Activated CD4-positive, CD25-positive, alpha-beta regulatory T cell treated with anti-CD3 and anti-CD28 coated beads, Interleukin-2, amount 50 U/mL, for 72 hours (primary cell): ENCODE measurements at places on chromosomes 4 and X.
A peak's percentile ranks its signal among the peaks of the same experiment; 100 is the strongest.

DNA sequence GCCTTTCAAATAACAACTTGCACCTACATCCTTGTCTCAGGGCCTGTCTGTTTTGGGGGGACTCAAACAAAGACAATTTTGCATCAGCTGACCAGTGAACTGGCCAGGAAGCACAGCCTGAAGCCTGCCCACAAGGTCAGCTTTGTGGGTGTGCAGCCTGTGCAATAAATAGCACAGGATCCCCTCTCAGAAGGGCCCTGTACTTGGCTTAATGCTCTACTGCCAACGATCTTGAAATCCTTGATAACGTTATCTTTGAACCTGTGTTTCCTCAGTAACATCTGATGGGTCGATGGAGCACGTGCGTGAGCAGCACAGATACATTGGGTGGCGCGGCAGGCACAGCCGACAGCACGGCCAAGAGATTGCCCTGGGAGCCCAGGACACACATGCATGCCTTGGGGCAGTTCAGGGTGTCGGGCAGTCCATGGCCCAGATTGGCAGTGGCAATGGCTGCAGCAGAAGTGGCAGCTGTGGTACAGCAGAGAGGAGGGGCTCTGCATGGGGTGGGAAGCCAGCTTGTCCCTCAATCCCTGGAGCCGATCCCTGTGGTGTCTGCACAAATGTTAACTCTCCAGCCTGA lies 58.8 kb upstream of the ATP6AP2 start:
- no peak for DNase-seq

DNA sequence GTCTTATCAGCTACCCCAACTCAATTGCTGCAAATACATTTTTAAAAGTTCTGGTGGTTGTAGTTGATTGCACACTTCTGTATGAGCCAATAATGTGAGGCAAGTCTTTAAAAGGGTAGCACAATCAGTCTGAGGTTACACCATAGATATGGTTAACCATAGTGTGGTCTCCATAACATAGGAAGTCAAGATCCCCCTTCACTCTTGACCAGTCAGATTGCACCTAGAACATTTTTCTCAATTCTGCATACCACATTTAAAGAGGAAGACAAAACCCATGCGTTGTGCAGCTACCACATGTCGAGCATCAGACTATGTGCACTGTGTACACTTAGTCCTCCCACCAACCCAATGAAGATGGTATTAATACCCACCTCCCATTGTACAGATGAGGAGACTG lies 26.5 kb upstream of the CYBB start:
- no peak for DNase-seq

DNA sequence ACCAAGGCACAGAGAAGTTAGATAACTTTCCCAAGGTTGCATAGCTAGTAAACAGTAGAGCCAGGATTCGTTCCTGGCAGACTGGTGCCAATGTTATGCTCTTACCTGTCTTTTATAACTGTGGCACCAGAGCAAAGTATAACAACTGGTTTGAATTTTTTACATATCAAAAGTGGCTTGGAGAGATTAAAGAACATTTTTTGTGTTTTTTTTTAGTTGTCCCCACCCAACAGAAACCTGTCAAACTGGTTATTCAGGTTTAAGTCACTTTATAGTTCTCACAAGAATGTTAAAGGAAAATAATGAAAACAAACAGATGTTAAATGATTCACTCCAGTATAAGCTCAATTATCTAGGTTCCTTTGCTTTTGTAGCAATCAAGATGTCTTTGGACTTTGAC lies 15.6 kb upstream of the FAM47E start:
- DNase-seq: no peak

- no peak for DNase-seq
Measured at GRCh38 chrX:147749308-147749707, 162.4 kb upstream of the FMR1 start.

DNA sequence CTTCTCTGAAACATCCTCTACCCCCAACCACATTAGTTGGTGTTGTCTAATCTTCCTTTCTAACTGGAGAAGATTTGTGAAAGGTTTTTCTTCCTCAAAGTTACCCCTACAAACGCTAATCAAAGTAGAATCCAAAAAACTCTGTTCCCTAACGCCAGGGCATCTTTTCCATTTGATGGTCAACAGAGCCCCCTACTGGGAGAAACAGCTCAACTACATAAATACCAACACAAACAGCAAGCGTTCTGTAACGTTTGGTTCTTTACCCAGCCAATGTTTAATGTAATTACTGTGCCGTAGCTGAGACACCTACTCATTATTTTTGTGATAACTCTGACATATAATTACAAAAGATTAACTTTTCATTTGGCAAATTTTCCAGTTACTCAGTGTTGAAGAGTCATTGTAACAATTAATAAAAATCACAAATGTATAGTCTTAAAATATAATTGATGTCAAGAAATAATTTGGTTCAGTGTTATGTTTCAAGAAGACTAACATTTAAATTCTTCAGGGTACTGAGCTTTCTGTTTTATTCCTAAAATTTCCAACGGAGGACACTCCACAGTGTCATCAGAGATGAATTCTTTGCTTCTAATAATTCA lies 94.9 kb upstream of the TBC1D9 start:
- no peak for DNase-seq

DNA sequence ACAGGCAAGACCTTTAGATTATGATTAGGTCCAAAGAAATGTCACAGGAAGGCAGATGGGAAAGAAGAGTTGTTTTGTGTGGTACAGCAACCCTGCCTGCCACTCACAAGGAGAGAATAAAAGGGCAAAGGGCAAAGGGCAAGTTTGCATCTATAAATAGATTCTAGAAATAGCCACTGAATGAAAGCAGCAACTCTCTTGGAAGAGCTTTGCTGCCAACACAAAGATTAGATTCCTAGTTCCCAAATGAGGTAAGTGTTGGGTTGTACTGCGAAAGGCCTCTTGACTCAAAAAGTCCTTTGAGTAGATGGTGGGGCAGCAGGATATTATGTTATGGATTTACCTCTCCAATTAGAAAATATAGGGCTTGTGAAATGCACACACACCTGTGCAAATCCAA lies 61.2 kb downstream of the MOSPD2 start:
- no peak for DNase-seq

DNA sequence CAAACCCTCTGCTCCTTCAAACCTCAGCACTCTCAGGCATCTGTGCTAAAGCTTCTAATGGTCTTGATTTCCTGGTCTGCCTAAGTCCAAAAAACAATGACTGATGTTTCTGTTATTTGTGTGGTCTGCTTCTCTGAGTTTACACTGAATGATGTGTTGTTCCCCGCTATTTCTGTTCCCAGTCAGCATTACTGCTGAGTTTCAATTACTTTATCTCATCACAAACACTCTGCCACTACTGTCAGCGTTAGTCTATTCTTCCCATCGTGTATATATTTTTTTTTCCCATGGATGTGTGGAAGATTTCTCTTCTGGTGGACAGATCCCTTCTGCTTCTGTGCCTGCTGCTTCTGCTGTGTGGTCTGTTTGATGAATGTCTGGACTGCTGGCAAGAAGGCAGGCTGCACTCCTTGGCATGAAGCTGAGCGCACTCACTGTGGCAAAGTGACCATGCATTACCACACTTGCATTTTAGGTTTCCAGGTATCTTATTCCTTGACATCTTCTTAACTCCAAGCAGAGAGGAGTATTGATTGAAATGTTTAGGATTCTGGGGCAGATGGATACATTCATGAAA lies 106.9 kb upstream of the PAQR3 start:
- DNase-seq: no peak

GRCh38 chr4:177155454-177155853 lies 154.2 kb upstream of the NEIL3 start:
- no peak for DNase-seq

GRCh38 chrX:131279617-131280016 lies 9.5 kb downstream of the IGSF1 start:
- DNase-seq: no peak

- DNase-seq: no peak
Measured at GRCh38 chr4:138599965-138600364, 357.8 kb upstream of the SLC7A11 start.

GRCh38 chrX:63506320-63506719 lies 155.2 kb upstream of the SPIN4 start:
- no peak for DNase-seq

- DNase-seq: no peak
Measured at GRCh38 chr4:82036181-82036580, 337.6 kb downstream of the HNRNPD start.

DNA sequence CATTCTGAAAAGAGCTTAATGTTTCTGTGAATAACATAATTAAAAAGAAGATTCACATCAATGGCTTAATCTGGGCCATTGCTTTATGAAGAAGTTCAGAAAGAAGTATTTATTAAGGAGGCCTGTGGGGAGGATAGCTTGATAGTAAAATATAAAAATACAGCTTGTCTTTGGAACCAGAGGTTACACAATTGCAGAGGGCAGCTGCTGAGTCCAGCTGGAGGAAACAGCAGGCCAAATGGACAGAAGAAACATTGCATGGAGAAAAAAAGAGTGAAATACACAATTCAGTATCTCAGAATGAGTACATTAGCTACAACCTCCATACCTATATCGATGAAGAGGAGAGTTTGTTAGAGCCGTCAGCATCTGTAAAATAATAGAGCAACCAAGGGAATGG lies 148.0 kb upstream of the NPY2R start:
- no peak for DNase-seq

DNA sequence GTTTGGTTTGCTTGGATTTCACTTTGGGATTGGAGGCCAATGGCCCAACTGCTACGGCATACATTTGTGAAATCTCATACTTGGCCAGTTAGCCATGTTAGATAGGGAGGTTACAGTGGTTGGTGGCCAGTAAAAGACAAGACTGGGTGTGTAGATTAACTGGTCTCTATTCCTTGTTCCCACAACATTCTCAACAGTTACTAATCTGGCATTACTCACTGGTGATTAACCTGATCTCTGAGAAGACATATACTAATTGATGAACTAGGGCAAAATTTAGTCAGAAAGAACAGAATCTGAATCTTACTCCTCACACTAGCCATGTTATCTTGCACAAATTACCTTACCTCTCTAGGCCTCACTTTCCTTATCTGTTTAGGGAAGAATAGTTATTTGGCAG lies 33.4 kb downstream of the GATB start:
- DNase-seq: no peak

GRCh38 chr4:63937961-63938360 lies 471.3 kb downstream of the TECRL start:
- DNase-seq: no peak

- no peak for DNase-seq
Measured at GRCh38 chr4:3676907-3677747, 89.1 kb upstream of the ADRA2C start.

GRCh38 chr4:17695341-17695740 lies 80.9 kb downstream of the MED28 start:
- DNase-seq: no peak

GRCh38 chrX:153911798-153912197 lies 7.3 kb downstream of the AVPR2 start:
- no peak for DNase-seq

GRCh38 chr4:91366554-91366953 lies 937.2 kb upstream of the GRID2 start:
- DNase-seq: no peak

- DNase-seq: peak; percentile 52
Measured at GRCh38 chr4:140071806-140072205, 82.2 kb downstream of the MAML3 start.

GRCh38 chr4:61085534-61085933 lies 114.6 kb upstream of the ADGRL3 start:
- no peak for DNase-seq

GRCh38 chr4:2832981-2833670 lies 10.5 kb upstream of the ADD1 start:
- no peak for DNase-seq

GRCh38 chr4:131526686-131527085 lies 1622.4 kb upstream of the PCDH10 start:
- no peak for DNase-seq

GRCh38 chr4:106993827-106994226 lies 42.3 kb downstream of the DKK2 start:
- DNase-seq: no peak

DNA sequence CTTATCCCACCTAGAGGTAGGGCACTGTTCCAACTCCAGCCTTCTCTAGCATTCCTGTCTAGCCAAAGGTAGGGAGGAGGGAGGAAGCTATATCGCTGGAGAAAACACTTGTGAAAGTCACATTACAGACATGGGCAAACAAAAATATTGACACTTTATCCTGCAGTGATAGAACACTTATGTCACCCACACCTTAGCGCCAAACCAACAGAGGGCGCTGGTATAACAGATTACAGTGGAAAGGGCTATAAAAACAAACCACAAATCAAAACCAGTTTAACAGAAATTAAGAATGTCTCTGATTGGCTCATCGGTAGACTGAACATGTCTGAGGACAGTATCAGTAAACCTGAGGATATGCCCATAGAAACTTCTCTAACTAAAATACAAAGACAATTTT lies 451.3 kb downstream of the TLL1 start:
- DNase-seq: no peak

GRCh38 chr4:154617820-154618317 lies 5.4 kb upstream of the FGG start:
- DNase-seq: no peak

- no peak for DNase-seq
Measured at GRCh38 chr4:38308728-38309311, 348.6 kb downstream of the PTTG2 start.

DNA sequence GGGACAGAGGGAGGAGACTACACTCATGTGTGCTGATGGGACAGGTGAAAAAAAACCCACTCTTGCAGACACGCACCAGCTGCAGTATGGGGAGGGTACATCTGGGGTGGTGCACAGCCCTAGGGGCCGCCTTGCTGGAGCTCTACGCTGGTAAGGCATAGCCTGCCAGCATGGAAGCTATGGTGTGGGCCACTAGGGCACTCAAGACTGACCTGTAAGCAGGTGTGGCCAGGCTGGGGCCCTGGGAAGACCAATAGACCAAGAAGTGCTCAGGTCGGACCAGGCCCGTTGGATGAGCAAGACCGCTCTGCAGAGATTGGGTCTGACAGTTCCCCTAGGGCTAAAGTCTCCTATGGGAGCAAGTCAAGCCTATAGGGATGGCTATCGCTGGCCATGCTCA lies 314.8 kb downstream of the FAM47A start:
- no peak for DNase-seq

DNA sequence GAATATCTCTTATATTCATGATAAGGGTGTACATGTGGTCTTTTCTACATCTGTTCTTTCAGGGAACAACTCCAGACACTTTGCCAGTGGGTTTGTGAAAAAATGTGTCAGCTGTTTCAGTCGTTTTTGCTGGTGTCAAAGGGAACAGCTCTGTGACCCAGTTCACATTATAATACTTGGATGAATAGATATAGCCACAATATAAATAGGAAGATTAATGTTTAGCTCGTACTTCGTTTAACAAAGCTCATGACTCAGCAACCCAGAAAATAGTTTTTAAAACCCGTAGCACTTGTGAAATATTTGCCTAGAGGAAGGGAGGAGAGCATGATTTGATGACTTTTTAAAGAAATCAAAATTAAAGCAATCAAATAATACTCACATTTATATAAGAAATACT lies 7.9 kb downstream of the LIAS start:
- DNase-seq: no peak

GRCh38 chr4:38231626-38232025 lies 271.4 kb downstream of the PTTG2 start:
- no peak for DNase-seq
